SJSA1 (cell line): ENCODE measurements at places on chromosomes 7 and 10. TPM values are rescaled to one million over a fixed set of nuclear protein-coding genes. Genes with fewer than 3 reads are reported as not detected.

Gene CLCN1
- not detected in 2 replicates for total RNA-seq

Gene CYP2C8
- not detected in 2 replicates for total RNA-seq

- no peak for DNase-seq
Observed at GRCh38 chr7:155612658-155613057, 31.8 kb upstream of the RBM33 start.

- DNase-seq = no peak
Observed at GRCh38 chr7:44063547-44063893, 1.8 kb downstream of the PGAM2 start.

DNA sequence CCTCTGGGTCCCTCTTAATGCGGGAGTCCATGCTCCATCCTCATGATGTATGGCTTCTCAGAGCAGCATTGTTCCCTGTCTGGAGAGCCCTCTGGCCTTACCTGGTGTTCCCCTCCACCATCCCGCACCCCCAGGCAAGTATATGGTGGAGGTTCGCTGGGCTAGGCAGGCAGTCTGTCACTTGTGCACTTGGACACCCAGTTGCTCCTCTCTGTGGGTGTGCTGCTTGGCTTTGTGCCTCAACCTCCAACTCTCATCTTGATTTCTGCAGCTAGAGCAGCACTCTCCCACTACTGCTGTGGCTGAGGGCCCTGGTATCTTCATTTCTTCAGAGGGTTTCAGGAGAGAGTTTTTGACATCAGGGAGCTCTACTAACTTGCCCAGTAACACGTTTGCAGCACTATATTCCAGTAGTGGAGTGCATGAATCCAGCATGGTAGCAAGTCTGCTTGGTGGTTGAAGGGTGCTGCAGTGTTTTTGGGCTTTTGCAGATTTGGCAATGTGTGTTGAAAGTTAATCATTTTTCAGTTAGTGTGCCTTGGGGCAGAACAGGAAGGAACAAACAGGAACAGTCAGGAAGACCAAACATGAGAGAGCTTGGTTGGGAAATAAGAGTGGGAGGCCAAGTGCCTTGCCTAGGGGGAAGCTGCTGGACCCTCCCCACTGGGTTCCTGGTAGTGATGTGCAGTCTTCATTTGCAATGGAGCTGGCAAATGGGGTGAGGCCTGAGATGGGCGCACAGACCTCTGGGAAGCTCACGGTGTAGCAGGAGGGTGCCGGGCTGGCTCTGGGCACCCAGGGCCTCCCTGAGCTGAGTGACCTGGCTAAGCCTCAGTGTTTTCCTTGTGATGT, 37.4 kb downstream of the TSPAN14 start:
- no peak for DNase-seq

Gene PKD2L1
- not detected in 2 replicates for total RNA-seq

GRCh38 chr10:118672766-118673715, 77.6 kb upstream of the PRLHR start:
- DNase-seq = no peak

DNA sequence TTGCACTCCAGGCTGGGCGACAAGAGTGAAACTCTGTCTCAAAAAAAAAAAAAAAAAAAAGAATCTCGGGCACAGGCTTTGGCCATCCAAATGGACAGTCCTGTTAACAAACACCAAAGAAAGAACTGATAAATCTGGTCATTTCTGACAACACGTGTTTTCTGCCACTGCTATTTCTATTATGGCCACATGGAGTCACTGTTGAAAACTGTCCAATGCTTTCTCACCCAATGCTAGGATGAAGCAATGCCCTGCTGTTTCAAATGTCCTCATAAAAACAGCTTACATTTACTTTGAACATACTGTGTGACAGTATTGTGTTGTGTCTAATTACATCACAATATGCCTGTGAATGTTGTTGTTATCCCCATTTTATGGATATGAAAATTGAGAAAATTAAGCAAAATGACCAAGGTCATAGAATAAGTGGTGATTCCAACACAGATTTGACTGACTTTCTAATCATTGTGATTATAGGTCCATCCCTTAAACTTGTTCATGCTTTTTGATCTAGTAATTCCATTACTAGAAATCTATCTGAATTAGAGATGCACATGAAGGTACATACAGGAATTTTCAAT, 19.9 kb upstream of the MAP3K8 start:
- no peak for DNase-seq

DNA sequence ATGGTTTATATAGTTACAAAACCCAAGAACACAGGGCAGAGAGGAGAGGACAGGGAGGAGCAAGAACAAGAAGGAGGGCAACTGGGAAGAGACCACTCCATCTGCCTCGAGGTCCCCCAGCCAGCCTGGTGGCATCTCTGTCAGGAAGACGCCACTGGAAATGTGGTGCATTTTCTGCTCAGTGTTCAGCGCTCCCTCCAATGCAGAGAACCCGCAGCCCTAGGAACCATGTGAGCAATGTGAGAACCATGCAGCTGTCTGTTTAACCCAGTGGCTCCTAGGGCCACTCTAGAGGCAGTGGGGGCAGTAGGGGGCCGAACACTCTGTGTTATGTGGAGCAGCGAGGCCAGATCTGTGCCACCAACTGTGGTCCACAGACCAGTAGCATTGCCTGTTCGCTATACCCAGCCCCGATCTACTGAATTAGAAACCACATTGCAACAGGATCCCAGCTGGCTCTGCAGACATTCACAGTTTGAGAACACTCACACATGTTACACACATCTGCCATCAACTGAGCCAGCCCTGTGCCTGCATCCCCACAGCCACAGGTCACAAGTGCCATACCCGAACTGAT, 110.2 kb downstream of the CPXM2 start:
- no peak for DNase-seq

DNA sequence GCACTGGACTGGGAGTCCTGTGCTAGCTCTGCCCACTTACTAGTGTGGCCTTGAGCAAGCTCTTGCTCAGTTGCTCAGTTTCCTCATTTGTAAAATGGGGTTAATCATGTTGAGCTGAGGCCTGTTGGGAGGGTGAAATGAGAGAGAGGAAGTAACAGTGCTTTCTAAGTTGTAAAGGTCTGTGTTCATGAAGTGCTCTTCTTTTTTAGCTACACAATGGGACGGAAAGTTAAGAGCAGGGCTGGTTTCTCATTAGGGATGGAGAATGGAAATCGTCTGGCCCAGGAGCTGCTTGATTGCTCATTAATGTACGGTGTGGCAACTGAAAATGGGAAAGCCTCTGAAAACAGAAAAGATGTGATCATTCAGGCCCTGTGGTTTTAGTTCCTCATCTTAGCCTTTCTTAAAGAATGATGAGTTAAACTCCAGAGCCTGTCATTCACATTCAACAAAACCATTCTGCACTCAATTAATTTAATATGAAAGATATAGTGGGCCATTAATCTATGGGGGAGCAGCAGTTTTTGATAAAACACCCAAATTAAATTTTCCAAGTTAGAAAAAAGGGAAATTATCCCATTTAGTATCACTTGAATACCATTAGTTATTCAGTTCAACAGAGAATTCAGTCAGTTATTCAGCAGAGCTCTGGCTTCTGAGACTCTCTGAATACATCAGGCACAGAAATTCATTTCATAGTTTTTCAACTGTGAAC, 60.5 kb downstream of the SH2D4B start:
- DNase-seq = no peak
